ENCODE measurements at places on chromosomes 2 and 18.

DNA sequence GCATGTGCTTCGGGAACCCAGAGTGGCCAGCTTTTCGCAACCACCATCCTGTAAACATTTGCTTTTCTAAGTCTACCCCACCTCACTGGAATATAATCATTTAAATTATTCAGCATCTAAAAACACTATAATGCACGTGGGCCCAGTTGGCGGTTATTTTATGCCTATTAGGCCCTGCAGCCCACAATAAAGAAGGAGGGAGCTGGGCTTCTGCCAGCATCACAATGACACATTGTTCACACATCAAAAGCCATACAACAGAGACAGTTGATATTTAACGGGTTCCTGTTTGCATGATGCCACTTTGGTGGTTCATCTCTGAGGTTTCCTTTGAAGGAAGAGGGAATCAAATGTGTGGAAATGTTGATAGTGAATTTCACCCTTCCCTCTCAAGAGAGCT lies 916.0 kb upstream of the CELF4 start:
- no peak for DNase-seq

- DNase-seq: peak; percentile 37
These were observed 47.7 kb upstream of the POMC start for GRCh38 chr2:25215948-25216679.

DNA sequence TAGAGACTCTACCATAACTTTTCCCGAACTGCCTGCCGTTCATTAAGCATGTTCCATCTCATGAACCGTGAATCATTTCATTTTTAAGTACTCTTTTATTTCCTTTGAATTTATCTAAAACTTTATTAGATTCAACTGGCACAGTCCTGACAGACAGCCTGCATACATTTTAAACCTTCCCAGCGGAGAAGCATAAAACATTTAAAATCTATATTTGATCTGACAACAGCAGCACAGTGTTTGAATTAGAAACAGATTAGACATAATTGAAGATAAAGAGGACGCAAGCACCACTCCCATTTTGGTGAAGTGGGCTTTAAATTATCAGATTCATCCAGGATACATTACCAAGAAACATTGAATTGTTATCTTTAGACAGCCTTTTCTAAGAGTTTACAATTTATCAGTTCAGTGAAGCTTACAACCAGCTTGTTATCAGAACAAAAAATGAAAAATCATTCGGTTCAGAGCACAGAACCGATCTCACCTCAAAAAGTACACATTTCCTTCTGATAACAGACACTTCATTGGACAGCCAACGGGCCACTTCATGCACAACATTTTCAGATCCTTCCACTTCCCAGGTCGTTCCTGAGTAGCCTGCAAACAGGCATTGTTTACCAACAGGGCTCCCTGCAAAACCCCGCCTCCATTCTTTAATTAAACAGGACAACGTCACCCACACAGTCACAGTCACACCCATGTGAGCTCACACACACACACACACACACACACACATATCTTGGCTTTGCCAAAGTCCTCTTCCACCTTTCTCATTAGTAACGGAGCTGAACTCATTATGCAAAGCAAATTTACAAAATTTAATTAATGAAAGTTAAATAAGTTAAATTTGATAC lies 171.2 kb downstream of the SP3 start:
- DNase-seq: no peak

- peak; percentile 33 for DNase-seq
These were observed at the start of gene IHH for GRCh38 chr2:219060821-219061791. Gene IHH, minus strand, starts transcription at chr2:219060921. Its CDS starts 454 bp downstream, at chr2:219060467.

GRCh38 chr2:176502619-176503018 lies 233.4 kb downstream of the MTX2 start:
- no peak for DNase-seq

- no peak for DNase-seq
These were observed 1.4 kb downstream of the AAK1 start for GRCh38 chr2:69641887-69642708.

DNA sequence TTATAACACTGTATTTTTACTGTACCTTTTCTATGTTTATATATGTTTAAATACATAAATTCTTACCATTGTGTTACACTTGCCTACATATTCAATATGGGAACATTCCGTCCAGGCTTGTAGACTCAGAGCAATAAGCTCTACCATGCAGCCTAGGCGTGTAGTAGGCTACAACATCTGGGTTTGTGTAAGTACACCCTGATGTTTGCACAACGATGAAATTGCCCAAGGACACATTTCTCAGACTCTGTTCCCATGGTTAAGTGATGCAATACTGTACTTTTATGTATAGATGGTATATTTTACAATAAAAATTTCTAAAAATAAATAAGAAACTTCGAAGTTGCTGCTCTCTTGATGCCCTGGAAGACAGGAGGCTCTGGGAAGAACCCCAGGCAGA lies 38.4 kb downstream of the YPEL5 start:
- peak; percentile 61 for DNase-seq

- no peak for DNase-seq
These were observed 419 bp upstream of the GPR55 start for GRCh38 chr2:230925443-230925878.

DNA sequence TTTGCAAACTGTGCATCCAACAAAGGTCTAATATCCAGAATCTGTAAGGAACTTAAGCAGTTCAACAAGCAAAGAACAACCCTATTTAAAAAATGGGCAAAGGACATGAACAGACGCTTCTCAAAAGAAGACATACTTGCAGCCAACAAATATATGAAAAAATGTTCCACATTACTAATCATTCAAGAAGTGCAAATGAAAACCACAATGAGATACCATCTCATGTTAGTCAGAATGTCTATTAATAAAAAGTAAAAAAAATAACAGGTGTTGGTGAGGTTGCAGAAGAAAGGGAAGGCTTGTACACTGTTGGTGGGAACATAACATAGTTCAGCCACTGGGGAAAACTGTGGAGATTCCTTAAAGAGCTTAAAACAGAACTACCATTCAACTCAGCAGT lies 126.2 kb downstream of the NAT8 start:
- no peak for DNase-seq

GRCh38 chr2:81403508-81403907 lies 1099.0 kb upstream of the LRRTM1 start:
- no peak for DNase-seq

GRCh38 chr2:33616873-33617272 lies 17.8 kb upstream of the FAM98A start:
- no peak for DNase-seq

DNA sequence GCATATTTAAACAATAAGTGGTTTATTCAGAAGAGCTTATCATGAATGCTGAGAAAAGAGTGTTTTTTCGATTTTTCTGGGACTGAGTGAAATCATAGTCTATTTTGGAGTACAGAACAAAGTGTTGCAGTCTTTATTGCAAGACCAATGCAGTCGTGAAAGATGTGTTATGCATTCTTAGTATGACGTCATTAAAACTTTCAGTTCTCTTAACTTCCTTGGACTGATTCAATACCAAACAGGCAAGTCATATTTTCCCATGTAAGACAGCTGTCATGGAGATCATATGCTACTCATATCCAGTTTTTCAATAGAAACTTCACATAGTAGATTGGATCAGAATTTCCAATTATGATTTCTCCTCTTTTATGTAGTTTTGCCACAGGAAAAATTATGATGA lies 92.6 kb downstream of the RIT2 start:
- DNase-seq: no peak

- peak; percentile 58 for DNase-seq
These were observed 43.0 kb upstream of the SLC1A4 start for GRCh38 chr2:64945973-64946768.

GRCh38 chr2:39120521-39120770 lies 405 bp downstream of the SOS1 start:
- no peak for DNase-seq

DNA sequence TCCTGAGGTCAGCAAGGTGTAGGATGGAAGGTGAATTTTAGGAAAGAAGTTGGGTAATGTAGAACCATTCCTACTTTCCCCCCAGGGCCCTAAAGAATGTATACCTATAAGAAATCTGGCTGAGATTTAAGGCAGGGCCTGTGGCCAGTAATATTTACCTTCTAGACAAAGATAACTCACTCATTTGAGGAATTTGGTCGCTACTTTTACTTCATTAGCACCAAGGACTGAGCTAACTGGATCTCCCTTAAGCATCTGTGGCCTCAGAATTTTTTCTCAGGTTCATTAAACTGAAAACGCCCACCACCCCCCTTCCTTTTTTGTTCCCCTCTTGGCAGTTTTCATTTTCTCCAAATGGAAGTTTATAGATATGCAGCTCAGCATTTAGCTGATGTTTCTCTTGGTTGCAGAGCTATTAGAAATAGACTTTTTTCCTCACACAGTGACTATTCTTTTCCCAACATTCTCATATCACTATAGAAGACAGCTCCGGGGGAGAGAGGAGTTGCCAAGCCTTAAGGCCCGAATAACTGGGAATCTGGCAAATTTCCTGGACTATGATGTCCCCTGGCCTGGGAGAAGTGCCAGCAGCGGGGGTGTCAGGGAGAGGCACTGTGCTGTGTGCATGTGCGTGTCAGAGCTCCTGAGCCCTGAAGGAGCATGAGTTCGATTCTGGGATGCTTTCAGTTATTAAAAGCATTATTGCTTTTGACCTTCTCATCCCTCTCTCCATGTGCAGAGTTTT lies 310.9 kb downstream of the PRKCE start:
- DNase-seq: no peak

Data from suppressor macrophage (primary cell).